H4 (cell line): ENCODE measurements at places on chromosomes 3 and 15. TPM values are rescaled to one million over a fixed set of nuclear protein-coding genes. Genes with fewer than 3 reads are reported as not detected.

Gene CNTN3
- total RNA-seq, result 0.06 TPM in 1 of 2 replicates, not detected in the other

DNA sequence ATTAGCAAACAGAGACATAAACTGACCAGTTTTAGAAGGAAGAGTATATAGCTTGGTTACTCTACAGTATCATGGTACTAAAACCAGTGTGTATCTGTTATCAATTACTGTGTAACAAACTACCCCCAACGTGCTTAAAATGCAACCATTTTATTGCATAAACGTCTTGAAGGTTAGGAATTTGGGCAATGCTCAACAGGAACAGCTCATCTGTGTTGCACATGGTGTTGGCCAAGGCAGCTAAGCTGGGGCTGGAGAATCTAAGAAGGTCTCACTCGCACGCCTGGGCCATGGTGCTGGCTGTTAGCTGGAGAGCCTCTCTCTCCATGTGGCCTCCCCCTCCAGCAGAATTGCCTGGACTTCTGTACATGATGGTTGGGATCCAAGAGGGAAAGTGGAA lies 81.2 kb upstream of the THBS1 start:
- DNase-seq, result no peak

Gene SUCNR1
- 0.70 and 1.2 TPM in 2 replicates for total RNA-seq

Gene SEC62
- 15.2 and 25.7 TPM in 2 replicates for total RNA-seq
